ENCODE measurements at places on chromosomes 16 and 17. TPM values are rescaled to one million over a fixed set of nuclear protein-coding genes. Genes with fewer than 3 reads are reported as not detected.

Gene C1QTNF8
- total RNA-seq: not detected

Gene KRTAP4-5
- total RNA-seq: not detected

Gene TMED6
- 0.59 TPM for total RNA-seq

Gene MYH8
- not detected for total RNA-seq

Gene HOXB5
- 12.9 TPM for total RNA-seq

Gene KRTAP4-3
- not detected for total RNA-seq

Gene NOS2
- not detected for total RNA-seq

Gene SCGB1C2
- not detected for total RNA-seq

Gene NPB
- 1.1 TPM for total RNA-seq

Gene PITPNM3
- total RNA-seq: 17.3 TPM

Gene PLCD3
- 138 TPM for total RNA-seq

DNA sequence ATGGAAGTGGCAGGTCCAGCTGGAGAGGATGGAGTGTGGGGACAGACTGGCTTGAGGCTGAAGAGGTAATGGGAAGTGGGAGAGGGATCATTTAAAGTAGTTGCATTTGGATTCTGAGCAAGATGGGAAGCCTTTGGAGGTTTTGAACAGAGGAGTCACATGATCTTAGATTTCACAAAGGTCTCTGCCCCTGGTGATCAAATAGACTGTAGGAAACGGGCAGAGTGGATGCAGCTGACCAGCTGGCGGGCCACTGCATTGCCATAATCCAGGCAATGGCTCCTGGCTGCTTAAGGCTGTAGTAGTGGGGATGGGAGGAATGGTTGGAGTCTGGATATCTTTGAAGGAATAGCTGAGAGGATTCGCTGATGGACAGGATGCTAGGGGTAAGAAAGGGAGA lies 81.5 kb downstream of the SLC6A2 start:
- no peak overlapping the region for H3K4me3 ChIP-seq
- no peak overlapping the region for H3K27ac ChIP-seq
- H3K4me1 ChIP-seq: no peaks in the 10 kb centered on the region
- H3K27me3 ChIP-seq: no peaks in the 10 kb centered on the region
- DNase-seq: no peak

DNA sequence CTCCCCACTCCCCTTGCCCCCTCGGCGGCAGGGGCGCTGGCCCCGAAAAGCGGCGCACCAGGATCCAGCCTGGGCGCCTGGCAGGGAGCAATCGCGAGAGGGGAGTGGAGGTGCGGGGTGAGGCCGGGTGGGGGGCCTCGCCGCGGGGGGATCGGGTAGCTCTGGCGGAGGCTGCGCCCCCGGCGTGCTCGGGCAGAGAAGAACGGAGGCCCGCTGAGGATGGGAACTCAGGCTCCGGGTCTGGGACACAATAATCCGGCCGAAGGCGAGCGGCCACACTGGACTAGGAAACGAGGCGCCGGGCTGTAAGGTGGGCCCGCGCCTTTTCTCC lies 721 bp upstream of the PCGF2 start:
- H3K27me3 ChIP-seq: no peaks in the 10 kb centered on the region
- peak overlapping the region; percentile 63 for H3K27ac ChIP-seq
- H3K4me1 ChIP-seq: peaks cover 27% of the 10 kb centered on the region
- H3K4me3 ChIP-seq: peak overlapping the region; percentile 92

DNA sequence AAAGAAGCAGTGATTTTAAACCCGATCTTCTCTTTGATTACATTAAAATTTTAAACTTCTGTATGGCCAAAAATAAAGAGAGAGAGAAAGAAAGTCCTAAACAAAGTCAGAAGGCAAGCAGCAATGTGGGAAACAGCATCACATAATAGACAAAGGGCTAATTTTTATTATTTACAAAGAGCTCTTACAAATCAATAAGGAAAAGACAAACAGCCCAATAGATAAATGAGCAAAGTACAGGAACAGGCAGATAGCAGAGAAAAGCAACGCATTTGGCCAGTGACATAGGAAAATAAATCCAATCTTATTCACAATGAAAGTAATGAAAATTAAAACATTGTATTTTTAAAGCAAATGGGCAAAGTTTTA lies 93.1 kb downstream of the SALL1 start:
- H3K4me3 ChIP-seq: no peak overlapping the region
- no peak overlapping the region for H3K27ac ChIP-seq
- H3K4me1 ChIP-seq: no peaks in the 10 kb centered on the region
- H3K27me3 ChIP-seq: peaks cover 25% of the 10 kb centered on the region

- no peak for DNase-seq
- H3K4me3 ChIP-seq: no peak overlapping the region
- no peaks in the 10 kb centered on the region for H3K27me3 ChIP-seq
- H3K36me3 ChIP-seq: no peaks in the 10 kb centered on the region
- no peak overlapping the region for H3K27ac ChIP-seq
Measured at GRCh38 chr17:47888293-47888692, 7.7 kb upstream of the SP2 start.

DNA sequence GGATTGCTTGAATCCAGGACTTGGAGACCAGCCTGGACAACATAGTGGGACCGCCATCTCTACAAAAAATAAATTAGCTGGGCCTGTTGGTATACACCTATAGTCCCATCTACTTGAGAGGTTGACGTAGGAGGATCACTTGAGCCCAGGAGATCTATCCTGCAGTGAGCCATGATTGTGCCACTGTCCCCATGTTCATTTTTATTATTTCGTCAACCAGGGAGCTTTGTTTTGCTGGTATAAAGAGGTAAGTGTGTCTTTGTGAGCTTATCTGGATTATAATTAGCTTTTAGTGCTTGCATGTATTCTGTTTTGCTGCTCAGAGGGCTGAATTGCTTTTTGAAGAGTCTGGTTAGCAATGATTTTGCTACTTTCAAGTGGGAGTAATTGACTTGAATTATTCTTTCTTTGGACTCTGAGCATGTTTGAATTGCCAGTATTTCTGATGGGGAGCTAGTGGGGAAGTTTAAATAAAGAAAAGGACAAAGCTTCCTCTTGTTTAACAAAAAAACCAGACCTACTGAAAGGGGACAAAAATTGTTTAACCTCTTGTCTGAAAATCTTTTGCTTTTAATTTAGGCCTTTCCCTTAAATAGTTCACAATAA lies 31.6 kb upstream of the BCAS3 start:
- H3K4me1 ChIP-seq: peaks cover 6% of the 10 kb centered on the region
- no peaks in the 10 kb centered on the region for H3K36me3 ChIP-seq
- no peak for DNase-seq

DNA sequence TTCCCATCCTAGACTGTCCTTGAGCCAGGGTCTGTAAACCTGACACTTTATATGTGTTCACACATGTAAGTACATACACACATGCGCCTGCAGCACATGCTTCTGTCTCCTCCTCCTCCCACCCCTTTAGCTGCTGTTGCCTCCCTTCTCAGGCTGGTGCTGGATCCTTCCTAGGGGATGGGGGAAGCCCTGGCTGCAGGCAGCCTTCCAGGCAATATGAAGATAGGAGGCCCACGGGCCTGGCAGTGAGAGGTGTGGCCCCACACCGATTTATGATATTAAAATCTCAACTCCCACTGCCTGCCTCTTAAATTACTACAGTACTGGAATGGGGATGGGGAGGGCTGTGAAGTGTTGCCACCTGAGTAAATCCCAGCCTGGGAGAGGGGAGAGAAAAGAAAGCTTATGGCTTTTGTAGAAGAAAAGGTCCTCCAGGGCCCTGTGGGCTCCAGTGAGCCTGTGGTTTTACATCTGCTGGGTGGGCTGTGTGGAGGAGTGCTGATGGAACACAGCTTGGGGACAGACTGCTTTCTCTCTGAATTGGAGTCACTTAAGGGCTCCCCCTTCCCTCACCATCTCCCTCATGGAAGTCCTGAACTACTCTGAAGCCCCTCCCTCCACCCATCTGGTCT lies 990 bp upstream of the WNK4 start:
- peaks cover 37% of the 10 kb centered on the region for H3K4me1 ChIP-seq
- no peaks in the 10 kb centered on the region for H3K27me3 ChIP-seq
- no peak overlapping the region for H3K4me3 ChIP-seq

DNA sequence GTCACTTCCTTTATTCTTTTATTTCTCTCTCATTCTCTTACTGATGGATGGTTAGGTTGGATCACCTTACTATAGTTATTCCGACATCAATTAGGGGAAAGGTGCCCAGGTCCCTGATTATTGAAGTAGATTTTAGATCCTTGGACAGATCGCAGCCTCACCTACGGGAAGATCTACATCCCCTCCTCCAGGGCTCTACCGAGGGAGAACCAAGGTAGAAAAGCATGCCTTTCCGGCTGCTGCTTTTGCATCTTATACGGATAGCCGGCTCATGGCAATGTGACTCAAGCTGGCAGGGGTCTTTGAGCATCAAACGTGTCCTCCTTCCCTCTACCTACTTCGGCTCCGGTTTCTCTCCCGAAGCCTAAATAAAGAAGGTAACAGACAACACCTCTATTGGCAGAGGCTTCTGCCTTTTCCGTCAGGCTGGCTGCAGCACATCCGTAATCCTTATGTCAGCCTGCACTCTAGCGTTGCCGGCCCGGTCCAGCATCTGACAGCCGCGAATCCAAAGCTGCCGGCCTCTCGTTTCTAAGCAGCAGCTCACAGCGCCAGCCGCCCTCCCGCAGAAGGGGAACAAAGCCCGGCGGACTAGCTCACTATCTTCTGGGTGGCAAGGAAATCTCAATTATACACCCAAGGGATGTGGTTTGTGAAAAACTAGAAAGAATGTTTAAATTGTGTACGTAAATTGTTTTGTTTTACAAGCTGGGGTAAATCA lies 46.9 kb downstream of the IRX6 start:
- H3K36me3 ChIP-seq: no peaks in the 10 kb centered on the region
- DNase-seq: no peak
- H3K4me1 ChIP-seq: peaks cover 20% of the 10 kb centered on the region
- no peak overlapping the region for H3K27ac ChIP-seq
- H3K27me3 ChIP-seq: no peaks in the 10 kb centered on the region

GRCh38 chr16:30740364-30741251 lies 7.6 kb upstream of the PHKG2 start:
- H3K36me3 ChIP-seq: peaks cover 41% of the 10 kb centered on the region
- H3K27me3 ChIP-seq: no peaks in the 10 kb centered on the region
- DNase-seq: peak; percentile 98
- peak overlapping the region; percentile 96 for H3K27ac ChIP-seq
- H3K4me1 ChIP-seq: peaks cover 33% of the 10 kb centered on the region
- peak overlapping the region; percentile 68 for H3K4me3 ChIP-seq

DNA sequence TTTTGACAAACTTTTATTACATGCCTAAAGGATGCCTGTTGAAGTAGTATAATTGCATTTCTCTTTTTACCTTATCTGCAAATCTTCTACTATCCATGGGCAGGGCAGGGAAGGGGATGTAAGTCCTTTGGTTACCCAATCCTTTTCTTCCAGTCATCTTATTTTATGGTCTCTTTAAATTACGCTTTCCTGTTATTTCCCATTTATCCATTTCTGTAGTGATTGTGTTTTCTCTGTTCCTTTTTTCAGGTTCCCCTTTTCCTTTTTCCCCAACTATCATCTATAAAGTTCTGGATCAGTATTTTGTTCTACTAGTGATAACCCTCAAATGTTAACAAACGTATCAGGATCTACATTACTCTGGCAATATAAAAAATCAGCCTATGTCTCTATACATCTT lies 3.3 kb upstream of the ABCA9 start:
- H3K27me3 ChIP-seq: no peaks in the 10 kb centered on the region
- H3K36me3 ChIP-seq: no peaks in the 10 kb centered on the region
- no peak for DNase-seq
- H3K27ac ChIP-seq: no peak overlapping the region
- no peaks in the 10 kb centered on the region for H3K4me1 ChIP-seq
- no peak overlapping the region for H3K4me3 ChIP-seq

DNA sequence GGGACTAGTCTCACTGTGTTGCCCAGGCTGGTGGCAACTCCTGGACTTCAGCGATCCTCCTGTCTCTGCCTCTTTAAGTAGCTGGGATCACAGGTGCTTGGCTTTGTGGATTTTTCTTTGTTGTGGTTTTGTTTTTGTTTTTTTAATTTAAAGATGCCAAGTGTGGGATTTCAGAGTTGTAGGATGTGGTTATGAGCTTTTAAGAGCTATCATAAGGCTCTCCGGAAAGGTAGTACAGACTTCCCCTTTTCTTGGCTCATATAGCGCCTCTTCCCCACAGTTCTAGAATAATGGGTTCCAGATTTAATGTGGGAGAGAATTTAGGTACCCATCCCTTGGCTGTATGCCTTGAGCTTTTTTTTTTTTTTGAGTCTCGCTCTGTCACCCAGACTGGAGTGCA lies 17.1 kb downstream of the AKAP1 start:
- no peak overlapping the region for H3K27ac ChIP-seq
- no peak for DNase-seq
- peaks cover 7% of the 10 kb centered on the region for H3K4me1 ChIP-seq
- H3K36me3 ChIP-seq: no peaks in the 10 kb centered on the region
- no peaks in the 10 kb centered on the region for H3K27me3 ChIP-seq
- no peak overlapping the region for H3K4me3 ChIP-seq

DNA sequence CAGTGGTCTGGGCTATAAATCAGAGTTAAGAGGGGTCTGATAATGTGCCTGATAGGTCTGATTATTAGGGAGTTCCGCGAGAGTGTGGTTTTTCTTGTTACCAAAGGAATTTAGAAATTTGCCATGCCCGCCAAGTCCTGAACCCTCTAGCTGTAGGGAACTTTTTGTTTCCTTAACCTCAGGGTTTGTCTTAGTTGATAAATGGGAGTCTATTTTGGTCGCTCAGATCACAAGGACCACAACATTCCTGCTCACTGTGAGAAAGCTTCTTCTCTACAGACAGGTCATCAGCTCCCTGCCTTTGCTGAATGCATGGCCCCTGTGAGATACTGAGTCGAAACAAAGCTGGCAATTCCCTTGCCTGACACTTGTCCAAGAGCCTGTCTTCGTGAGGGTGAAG lies 497.8 kb downstream of the HS3ST4 start:
- no peak overlapping the region for H3K4me3 ChIP-seq
- DNase-seq: no peak
- H3K4me1 ChIP-seq: no peaks in the 10 kb centered on the region
- H3K36me3 ChIP-seq: no peaks in the 10 kb centered on the region

DNA sequence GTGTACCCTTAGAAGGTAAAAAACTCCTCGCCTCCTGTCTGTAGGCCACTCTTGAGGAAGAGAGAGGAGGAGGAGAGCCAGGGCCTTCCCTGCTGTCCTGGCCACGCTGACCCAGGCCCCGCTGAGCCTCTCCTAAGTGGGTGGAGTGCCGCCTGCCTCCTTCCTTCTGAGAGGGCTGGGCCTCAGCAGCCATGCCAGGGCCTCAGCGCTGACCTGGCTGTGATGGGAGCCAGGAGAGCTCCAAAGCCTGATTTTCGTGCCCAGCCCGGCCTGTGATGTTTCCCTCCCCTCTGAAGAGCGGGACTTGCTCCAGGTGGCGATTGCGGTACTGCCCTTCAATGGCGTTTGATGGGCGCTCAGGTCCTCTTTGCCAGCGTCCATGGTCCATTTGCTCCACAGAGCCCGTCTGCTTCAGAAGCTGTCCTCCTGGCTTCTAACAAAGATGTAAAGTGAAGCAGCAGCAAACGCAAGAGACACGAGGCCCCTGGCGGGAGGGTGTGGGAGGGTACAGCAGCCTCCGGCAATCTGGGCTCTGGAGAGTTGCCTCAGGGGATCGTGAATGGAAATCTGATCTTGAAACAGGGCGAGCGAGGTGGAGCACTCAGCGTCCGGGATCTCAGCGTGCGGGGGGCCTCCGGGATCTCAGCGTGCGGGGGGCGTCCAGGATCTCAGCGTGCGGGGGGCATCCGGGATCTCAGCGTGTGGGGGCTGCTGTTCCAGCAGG lies 93.5 kb downstream of the NPIPB11 start:
- no peaks in the 10 kb centered on the region for H3K36me3 ChIP-seq
- no peaks in the 10 kb centered on the region for H3K27me3 ChIP-seq
- no peak for DNase-seq

- H3K27ac ChIP-seq: no peak overlapping the region
- H3K4me1 ChIP-seq: no peaks in the 10 kb centered on the region
- H3K36me3 ChIP-seq: no peaks in the 10 kb centered on the region
- DNase-seq: no peak
- H3K4me3 ChIP-seq: no peak overlapping the region
Measured at GRCh38 chr16:27097800-27098230, 31.1 kb downstream of the C16orf82 start.
